ENCODE measurements at places on chromosomes 5 and 9.

GRCh38 chr9:16848179-16848578, 22.3 kb downstream of the BNC2 start:
- no peak for ATAC-seq

- no peak for ATAC-seq
Measured at GRCh38 chr5:103397739-103398581, 139.4 kb downstream of the MACIR start.

- no peak for ATAC-seq
Measured at GRCh38 chr9:34443533-34443932, 14.8 kb downstream of the FAM219A start.

DNA sequence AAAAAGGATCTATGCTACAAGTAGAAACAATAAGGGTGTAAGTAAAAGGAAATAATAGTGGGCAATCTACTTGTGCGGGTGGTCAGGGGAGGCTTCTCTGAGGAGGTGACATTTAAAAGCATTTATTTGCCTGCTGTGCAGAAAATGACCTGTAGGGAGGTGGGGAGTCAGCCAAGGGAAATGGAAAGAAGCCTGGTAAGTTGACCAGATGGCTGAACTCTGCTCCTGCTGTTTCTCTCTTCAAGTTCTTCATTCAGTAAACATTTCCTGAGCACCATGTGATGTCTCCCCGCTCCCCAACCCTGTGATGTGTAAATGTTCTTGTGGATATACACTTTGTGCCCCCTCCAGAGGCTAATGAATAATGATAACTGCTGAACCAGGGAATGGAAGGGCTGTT, 9.9 kb upstream of the SPIN1 start:
- ATAC-seq = no peak

GRCh38 chr5:85648495-85648894, 969.2 kb upstream of the COX7C start:
- ATAC-seq = no peak

GRCh38 chr9:114372921-114373448, 14.8 kb downstream of the AKNA start:
- peak; percentile 99 for ATAC-seq

DNA sequence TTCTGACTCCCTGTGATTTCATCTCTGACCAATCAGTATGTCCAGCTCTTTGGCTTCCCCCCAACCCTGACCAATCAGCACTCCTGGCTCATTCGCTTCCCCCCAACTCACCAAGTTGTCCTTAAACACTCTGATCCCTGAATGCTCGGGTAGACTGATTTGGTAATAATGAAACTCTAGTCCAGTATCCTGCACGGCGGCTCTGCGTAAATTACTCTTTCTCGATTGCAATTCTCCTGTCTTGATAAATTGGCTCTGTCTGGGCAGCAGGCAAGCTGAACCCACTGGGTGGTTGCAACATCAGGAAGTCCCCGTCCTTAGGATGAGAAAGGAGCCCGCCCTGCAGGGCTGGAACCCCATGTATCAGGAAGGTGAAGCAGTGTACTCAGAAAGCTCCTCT, 10.4 kb downstream of the FCN2 start:
- ATAC-seq = no peak

DNA sequence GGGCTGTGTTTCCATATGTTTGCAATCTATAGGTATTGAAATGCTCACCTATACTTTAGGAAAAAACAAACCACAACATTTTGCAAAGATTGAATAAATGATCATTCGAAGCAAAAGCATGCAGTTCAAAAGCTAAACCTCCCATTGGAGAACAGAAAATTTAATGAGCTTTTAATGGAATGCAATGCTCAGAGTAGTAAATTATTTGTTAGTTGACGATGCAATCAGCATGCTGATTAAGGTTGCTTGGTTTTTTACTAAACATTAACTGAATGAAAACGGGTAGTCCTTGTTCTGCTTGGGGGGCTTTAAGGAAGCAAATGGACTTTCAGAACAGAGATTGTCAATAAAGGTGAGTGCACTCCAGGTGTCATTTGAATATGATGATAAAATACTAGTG, 123.3 kb upstream of the TMEM161B start:
- ATAC-seq = no peak

GRCh38 chr5:115932991-115933390, 29.3 kb upstream of the LVRN start:
- ATAC-seq = no peak

DNA sequence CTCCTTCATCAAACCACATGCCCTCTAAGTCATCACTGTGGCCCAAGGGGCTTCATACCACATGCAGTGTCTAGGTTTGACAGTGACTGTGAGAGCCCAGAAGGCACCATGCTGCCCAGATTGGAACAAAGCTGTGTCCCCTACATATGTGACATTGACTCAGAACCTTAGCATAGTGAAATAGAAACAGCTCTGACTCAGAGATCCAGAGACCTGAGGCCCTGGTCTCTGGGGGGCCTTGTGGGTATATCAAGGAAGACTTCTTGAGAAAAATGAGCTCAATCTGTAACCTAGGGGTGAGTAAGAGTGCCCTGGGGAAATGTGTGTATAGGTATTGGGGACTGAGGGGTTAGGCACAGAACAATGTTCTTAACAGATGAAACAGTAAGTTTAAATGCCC, 7.1 kb upstream of the ENTREP1 start:
- peak; percentile 86 for ATAC-seq

GRCh38 chr5:167051402-167051768, 1240.1 kb upstream of the WWC1 start:
- no peak for ATAC-seq

DNA sequence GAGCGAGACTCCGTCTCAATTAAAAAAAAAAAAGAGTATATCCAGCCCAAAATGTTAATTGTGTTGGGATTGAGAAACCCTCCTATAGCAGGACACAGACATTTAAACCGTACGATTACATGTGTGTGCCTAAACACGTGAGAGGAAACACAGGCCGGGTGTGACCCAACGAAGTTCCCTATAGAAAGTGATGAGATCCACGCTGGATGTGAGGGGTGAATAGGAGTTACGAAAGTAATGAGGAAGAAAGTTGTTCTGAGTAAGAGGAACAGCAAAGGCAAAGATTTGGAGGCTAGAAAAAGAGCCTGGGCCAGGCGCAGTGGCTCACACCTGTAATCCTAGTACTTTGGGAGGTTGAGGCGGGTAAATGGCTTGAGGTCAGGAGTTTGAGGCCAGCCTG, 13.6 kb downstream of the NAIF1 start:
- ATAC-seq = no peak

- no peak for ATAC-seq
Measured at GRCh38 chr5:16815432-16815831, 120.7 kb downstream of the MYO10 start.

- no peak for ATAC-seq
Measured at GRCh38 chr9:36450110-36450732, 50.2 kb upstream of the RNF38 start.

GRCh38 chr5:32589942-32590869, 4.8 kb downstream of the SUB1 start:
- ATAC-seq = no peak

- no peak for ATAC-seq
Measured at GRCh38 chr5:111655169-111655924, 101.6 kb downstream of the NREP start.

GRCh38 chr9:4152876-4153275, 147.0 kb downstream of the GLIS3 start:
- ATAC-seq = no peak

DNA sequence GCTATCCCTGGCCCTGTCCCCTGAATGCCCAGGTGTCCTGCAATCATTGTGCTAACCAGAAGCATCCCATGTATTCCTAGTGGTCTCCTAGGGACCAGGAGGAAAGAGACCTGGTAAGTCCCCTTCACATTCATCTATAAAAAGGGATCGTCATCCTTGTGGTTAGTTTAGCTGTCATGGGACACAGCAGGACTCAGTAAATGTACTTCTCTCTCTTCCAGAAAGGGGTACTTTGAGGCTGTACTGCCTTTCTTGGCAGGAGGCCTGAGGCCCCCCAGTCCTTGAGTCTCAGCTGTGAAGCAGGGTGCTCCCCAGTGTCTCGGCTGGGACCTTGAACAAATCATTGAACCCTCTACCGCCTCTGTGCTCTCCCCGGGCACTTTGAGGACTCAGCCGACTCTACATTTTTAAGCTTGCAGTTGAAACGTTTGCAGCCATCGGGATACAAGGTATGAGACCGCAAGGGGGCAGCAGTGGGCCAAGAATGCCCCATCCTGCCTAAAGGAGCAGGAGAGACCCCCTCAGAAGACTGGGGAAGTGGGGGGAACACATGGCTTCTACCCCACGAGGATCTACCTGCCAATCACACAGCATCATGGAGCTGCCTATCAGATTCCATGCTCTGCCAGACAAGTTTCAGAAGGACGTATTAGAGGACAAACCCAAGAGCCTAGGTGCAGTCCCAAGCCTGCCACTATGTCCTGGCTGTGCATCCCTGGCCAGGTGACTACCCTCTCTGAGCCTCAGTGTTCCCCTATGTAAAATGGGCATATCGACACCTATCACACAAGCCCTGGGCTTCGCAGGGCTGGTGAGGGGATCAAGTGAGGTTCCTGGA, 2.4 kb upstream of the PHYKPL start:
- ATAC-seq = peak; percentile 22

DNA sequence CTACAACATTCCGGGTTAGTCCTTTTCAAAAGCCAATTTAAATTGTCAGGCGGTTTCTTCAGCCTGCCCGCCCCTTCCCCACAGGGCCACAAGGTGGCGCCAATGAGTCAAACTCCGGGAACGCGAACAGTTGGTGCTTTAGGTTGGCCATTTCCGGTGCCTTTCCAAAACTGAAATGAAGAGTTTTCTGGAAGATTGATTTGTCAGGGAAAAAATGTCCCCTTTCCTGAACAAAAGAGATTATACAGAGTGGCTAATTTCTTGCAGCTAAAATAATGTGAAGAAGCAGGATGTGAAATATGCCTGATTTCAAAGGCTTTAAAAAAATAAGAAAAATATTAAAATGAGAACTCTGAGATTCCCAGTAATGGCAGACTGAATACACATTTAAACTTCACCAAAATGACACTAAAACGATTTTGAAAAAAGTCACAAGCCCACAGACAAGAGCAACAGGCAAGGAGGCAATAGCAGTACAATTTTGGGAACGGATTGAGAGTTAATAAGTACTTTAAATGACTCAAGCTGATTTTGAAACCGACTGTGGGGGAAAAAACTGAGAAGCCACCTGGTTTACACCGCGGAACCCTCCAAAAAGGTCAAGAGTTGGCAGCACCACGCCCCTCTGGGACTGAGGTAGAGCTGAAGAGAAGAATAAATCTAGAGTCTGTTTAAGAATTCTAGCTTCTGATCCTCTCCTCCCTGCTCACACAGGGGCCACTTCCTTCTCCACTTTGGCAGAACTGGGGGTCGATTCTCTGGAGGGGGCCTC, 45.7 kb downstream of the SLC46A2 start:
- ATAC-seq = peak; percentile 86

DNA sequence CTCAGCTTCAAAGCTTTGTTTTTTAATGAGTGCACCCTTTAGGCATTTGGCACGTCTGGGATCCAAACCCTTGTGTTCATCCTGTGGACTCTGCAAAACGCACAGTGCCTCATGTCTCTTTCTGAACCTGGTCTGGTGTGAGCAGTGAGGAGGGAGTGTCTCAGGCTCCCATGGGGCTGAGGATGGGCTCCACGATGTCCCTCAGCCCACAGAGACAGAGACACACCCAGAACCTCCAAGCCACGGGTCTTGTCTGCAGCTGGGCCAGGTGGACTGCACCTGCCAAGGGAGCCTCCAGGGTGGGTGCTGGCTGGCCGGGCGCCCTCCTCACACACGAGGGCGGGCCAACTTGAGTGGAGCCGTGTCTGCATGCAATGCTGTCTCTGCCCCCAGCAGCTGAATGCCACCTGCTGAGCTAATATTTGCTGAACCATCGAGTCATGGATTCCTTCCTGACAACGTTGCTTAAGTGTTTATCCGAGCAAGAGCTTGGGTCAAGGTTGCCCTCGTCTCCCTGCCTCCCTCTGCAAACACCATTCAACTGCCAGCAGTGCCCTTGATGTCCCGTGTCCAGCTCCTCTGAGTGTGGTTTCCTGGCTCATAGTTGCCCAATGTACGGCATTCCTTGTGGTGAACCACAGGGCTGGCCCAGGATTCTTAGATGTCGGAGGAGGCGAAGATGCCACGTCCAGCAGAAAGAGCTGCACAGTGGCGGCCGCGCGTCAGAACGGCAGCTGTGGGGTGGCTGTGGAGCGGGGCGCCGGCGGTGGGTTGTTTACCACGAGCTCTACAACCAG, 31.4 kb upstream of the LPCAT1 start:
- ATAC-seq = no peak

DNA sequence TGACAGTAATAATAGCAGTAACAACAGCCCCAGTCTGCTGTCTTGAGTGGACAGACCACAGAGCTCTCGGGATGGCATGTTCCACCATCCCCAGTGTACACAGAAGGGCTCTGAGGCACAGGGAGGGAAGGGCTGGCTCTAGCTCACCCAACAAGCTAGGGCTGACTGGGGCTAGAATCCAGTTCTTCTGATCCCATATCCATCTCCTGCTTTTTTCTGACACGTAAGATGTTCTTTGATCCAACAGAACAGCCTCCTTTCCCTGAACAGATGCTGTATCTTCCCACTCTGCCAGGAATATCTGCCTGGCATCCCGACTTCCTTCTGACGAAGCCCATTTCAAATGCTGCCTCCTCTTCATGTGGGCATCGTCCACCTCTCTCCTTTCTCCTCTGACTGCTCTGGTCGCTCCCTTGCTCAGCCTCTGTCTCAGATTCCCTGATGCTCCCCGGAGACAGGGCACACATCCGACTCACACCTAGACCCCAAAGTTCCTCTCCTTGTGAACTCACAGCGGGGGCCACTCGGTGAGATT, 43.6 kb upstream of the CLK4 start:
- no peak for ATAC-seq

DNA sequence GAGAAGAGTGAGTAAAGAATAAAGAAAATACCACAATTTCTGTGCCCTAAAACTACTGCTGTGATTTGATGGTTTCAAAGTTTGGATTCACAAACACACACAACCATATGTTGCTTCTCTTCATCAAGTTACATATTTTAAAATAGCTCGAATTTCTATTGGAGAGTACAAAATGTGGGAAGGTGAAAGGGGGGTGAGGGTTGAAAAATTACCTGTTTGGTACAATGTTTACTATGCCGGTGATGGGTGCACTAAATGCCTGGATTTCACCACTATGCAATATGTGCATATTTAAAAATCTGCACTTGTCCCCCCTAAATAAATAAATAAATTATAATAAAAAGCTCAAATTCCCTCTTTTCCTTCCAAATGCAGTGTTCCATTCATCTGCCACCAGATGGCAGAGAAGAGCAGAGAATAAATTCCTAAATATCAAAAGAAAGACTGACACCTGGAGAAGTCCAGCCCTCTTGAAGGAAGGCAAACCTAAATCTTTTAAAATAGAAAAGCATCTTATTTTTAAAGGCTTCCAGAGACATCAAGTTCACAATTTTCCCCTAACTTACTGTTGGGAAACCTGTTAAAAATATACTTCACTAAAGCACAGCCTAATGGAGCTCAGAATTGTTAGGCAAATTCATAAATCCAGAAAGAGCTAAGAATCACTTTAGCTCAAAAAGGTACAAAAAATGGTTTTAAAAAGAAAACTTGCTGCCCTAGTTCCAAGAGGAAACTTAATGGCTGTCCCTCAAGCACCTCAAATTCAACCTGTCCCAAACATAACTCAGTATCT, 24.8 kb upstream of the HNRNPA0 start:
- no peak for ATAC-seq

Measured in stimulated activated memory B cell treated with anti-CD40 and anti-IgM and Interleukin-4, amounts not matched to agents 10 μg/mL and 1 μg/mL and 100 μg/mL, for 72 hours (primary cell).